ENCODE measurements at places on chromosomes 3 and 15.

GRCh38 chr3:117367861-117368260 is 658.3 kb downstream of the TUSC7 start:
- DNase-seq = no peak

GRCh38 chr3:183775781-183776180 is 49.6 kb downstream of the MAP6D1 start:
- no peak for DNase-seq

DNA sequence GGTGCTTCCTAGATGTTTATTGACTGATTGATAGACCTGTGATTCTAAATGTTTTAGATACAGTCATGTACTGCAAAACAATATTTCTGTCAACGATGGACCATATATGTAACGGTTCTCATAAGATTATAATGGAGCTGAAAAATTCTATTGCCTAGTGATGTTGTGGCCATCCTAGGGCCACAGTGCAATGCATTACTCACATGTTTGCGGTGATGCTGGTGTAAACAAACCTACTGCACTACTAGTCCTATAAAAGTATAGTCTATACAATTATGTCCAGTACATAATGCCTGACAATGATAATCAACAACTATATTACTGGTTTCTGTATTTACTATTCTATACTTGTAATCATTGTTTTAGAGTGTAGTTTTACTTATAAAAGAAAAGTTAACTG is 46.8 kb downstream of the CHST2 start:
- no peak for DNase-seq

DNA sequence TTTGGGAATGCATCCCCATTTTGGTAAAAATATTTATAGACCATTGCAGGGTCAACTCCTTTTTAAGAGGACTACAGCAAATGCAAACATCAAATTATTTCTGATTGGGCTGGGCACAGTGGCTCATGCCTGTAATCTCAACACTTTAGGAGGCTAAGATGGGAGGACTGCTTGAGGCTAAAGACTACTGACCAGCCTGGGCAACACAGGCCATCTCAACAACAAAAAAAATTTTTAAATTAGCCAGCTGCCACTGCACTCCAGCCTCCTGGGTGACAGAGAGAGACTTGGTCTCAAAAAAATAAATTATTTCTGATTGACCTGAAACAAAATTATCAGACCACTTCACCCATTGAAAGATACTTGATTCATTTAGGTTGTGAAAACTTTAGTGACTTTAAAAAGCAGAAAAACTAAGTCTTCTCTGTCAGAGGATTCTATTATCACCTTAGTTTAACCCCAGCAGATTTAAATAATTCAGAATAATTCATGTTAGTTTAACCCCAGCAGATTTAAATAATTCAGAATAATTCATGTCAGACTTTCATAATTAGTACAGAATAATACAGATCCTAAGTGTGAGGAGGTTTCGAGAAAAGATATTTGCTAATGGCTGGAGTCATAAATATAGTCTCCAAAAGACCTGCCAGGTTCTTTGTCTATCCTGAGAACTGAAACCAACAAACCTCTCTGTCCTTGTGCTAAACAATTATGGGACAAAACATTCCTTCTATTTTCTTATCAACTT is 183.6 kb upstream of the STT3B start:
- DNase-seq = no peak

DNA sequence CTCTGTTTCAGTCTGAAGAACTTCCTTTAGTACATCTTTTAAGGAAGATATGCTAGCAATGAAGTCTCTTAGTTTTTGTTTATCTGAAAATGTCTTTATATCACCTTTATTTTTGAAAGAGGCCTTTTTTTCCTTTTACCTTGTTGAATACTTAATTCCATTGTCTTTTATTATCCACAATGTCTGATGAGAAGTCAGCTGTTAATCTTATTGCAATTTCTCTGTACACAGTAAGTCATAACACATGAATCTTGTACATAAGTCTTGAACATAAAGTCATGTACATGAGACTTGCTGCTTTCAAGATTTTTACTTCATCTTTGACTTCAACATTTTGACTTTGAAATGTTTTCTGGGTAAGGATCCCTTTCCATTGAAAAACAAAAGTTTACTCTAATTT is 424.3 kb upstream of the ATP10A start:
- DNase-seq = no peak

DNA sequence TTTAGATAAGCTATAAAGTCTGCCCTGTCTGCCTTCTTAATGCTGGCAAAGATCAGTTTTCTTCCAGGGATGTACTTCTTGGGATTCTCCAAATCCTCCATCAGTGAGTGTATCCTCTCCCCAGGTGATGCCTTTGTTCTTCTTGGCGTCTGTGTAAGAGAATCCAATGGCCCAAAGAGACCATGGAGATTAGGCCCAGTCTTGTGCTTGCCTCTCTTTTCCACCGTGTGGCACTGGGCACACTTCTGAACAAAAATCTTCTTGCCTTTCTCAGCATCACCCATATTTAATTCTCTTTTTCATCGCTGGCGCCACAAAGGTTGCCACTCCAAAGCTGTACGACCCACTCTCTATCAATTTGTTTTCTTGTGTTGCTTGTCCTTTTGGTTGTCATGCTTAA is 32.2 kb upstream of the TAMM41 start:
- no peak for DNase-seq
